ENCODE measurements at places on chromosomes 2 and 18.

- DNase-seq: no peak
Measured at GRCh38 chr2:201806442-201807170, at the start of gene CDK15. CDK15 (plus strand) TSS chr2:201806537; CDS start chr2:201806665, 128 bp downstream.

GRCh38 chr2:68463287-68463877, 3.7 kb downstream of the FBXO48 start:
- peak; percentile 48 for DNase-seq

GRCh38 chr2:122863532-122863931, 1108.1 kb downstream of the TSN start:
- no peak for DNase-seq

DNA sequence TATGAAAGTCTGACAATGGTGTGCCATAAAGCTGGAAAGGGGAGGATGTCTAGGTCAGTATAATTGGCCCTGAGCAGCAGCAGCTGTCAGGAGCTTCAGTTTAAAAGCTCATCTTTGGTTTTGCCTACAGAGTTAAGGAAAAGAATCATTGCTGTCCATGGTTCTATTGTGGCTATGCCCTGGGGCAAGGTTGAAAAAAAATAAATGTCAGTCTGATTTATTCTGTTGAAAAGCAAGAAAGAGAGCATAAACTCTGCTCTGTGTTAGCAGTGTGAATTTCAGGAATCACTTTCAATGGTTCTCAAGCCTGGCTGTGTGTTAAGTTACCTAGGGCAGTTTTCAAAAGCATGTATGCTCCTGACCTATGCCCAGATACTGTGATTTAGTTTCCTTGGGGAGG, 446.7 kb downstream of the SETBP1 start:
- no peak for DNase-seq

GRCh38 chr2:32933756-32934095, 13.0 kb upstream of the LTBP1 start:
- no peak for DNase-seq

Measured in NCI-H1417 treated with DMSO at 0.1 percent for 48 hours (cell line).